ENCODE measurements at places on chromosomes 12 and 14. TPM values are rescaled to one million over a fixed set of nuclear protein-coding genes. Genes with fewer than 3 reads are reported as not detected.

DNA sequence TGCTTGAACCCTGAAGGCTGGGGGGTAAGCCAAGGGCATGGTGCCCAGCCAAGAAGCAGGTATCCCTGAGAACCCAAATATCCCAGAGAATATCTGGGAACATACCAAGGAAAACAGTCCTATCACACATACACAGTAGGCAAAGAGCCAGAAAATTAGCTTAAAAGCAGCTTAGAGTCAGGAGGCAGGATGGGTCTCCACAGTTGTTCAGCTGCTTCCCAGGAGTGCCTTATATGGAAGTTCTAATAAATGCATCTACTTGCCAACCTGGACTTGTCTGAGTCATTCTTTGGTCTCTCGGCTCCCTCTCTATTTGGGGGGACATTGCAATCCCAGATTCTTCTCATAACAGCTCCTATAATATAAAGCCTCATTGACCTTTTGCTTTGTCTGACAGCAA is 9.0 kb upstream of the GPR135 start:
- DNase-seq = no peak

The FAM90A1 gene
- total RNA-seq = 0.31 TPM

DNA sequence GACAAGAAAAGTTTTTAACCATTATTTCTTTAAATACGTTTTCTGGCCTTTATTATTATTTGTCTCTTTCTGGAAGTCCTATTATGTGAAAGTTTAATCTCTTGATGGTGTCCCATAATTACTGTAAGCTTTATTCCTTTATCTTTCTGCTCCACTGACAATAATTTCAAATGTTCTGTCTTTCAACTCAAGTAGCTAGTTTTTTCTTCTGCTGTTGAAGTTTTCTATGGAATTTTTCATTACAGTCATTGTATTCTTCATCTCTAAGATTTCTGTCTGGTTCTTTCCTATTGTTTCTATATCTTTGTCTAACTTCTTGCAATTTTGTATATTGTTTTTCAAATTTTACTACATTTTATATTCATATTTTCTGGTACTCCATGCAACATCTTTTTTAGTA is 173.6 kb upstream of the MGAT4C start:
- no peak for DNase-seq

- DNase-seq = no peak
Observed at GRCh38 chr14:69982886-69983285, 103.7 kb downstream of the SMOC1 start.

The GEMIN2 gene
- 6.4 TPM for total RNA-seq

Measured in right cardiac atrium (tissue), 5 donors.